Caki2 (cell line): ENCODE measurements at places on chromosomes 12 and 14.

GRCh38 chr12:77343291-77343690 is 277.9 kb upstream of the E2F7 start:
- DNase-seq = no peak

GRCh38 chr14:93785423-93785822 is 2.9 kb downstream of the PRIMA1 start:
- DNase-seq = no peak

GRCh38 chr12:130240831-130241590 is 78.7 kb downstream of the FZD10 start:
- no peak for DNase-seq

- DNase-seq = no peak
These were observed 16.5 kb downstream of the NPC2 start for GRCh38 chr14:74476607-74477006.

DNA sequence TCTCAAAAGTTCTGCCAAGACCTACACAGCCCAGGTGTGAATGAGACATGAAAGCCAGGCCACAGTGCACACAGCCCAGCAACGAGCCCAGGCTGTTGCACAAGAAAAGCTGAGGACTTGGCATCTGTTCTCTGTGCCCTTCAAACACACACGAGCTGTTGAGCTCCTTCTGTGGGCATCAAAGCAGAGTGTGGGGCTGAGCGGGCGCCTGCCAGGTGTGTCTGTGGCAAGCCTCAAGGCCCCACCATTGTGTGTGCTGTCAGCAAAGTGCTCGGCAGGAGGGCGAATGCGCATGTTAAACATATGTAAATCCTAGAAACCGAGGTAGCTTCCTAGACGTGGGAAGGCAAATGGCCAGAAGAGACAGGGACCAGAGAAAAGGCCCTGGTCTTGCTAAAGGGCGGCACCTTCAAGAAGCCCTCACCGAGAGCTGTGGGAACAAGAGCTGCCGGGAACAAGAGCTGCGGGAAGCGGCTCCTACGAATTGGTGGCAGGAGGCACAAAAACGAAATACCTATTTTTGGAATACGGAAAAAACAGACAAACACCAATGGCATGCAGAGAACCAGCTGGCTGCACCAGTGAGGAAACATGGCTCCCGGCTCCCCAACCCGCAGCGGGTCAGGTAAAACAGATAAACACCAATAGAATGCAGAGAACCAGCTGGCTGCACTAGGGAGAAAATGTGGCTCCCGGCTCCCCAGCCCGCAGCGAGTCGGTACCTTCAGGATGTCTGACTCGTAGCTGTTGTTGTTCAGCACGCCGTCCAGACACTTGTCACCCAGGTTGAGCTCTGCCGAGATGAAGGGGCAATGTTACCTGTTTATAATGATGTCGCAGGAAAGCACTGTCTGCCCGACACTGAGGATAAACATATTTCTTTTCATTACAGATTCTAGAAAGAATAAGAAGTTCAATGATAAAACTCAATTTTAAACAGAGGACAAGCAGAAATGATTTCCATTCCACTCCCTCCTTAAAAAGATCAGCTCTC is 19.0 kb upstream of the GOLGA3 start:
- no peak for DNase-seq

GRCh38 chr12:70467918-70468733 is 102.0 kb downstream of the KCNMB4 start:
- DNase-seq = no peak

DNA sequence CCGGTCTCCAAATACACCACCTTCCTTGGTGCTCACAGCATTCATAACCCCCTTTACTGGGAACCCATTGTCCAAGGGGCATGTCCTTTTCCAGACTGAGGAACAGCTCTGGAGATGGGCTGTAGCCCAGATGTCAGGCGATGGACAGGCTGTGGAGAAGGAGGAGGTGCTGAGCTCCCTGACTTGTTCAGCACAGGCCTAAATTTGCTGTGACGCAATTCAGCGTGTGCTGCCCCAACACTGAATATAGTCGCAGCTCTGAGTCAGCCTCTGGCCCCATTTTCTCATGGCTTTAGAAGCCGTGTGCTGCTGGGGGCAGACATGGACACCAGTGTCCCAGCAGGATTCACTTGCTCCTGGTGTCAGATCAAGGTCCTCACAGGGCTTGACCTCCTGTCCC is 269.1 kb downstream of the EMP1 start:
- DNase-seq = no peak

GRCh38 chr12:59041241-59042121 is 121.2 kb upstream of the LRIG3 start:
- DNase-seq = peak; percentile 93

DNA sequence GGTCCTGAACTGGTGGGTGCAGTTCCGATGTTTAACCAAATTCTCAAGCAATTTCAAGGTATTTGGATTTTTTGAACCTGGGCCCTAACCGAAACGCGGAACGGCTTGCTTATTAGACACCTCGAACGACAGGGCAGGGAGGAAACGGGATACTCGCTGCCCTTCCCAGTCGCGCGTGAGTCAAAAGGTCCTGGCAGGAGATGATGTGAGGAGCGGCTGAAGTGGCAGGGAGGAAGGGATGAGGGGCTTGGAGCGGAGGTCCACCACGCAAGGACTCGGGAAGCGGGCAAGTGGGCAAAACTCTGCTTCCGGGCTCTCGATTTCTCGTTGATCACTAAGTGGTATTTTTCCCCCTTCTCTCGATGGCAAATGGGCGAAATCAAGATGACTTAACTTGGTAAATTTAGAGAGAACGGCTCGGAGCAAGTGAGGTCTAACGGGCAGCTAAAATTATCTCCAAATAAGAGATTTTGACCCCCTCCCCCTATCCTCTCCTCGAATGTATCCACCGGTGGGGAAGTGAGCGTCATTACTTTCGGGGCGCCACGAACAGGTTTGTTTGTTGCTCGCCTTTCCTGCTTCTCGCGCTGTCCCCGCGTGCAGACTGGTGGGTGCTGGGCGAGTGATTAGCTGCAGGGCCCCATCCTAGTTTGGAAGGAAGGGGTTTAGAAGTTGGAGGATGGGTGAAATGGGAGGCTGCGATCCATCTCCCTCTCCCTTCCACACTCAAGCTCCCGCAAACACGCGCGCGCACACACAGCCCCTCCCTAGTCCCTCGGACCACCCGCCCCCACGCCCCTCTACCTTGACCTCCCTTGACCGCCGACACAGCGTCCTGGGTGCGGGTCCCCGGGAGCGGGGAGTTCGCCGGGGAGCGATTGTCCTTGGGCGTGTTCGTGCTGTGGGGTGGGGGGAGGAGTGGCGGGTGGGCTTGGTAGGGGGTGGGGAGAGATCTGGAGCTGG is 986 bp upstream of the NTF3 start:
- DNase-seq = no peak

DNA sequence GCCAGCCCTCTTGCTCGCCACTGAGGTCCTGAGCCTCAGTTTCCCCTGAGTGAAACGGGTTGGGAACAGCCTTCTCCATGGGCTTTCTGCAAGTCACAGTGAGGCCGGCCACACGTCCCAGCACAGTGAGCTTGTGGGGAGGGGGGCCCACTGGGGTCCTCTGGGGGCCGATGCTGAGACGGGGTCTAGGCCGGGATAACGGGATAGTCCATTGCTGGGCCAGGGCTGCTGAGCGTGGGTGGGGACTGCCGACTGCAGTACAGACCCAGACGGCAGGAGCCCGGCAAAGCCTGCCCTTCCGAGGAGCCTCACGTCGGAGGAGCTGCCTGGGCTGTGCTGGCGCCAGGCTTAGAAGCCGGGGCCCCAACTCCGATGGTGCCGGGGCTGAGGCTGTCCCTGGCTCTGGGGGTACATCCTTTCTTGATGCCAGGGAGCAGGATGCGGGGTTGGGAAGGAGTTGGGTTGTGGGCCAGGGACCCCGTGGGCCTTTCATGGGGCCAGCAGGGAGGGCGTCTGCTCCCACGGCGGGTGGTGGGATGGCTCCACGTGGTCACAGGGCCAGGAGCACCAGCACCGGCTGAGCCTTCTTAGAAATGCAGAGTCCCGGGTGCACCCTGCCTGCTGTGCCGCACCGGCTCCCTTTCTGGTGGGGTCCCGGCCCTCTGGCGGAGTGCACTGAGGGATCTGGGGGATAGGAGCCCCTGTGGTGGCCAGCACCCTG is 24.2 kb downstream of the NOC4L start:
- no peak for DNase-seq

DNA sequence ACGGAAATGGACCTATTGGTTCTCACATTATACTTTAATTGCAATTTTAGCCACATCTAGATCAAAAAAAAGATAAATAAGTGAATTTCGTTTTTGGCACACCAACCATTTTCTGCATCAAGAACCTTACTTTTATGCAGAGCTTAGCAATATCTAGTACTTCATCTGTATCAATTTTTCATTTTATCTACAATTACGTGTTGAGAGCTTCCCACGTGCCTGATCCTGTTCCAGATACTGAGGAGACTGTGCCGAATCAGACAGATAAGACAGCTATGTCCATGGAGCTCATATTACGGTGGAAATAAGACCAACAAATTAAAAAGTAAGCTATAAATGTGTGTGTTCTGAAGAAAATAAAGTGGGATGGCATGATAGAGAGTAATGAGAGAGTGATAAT is 101.6 kb downstream of the MGAT4C start:
- no peak for DNase-seq

DNA sequence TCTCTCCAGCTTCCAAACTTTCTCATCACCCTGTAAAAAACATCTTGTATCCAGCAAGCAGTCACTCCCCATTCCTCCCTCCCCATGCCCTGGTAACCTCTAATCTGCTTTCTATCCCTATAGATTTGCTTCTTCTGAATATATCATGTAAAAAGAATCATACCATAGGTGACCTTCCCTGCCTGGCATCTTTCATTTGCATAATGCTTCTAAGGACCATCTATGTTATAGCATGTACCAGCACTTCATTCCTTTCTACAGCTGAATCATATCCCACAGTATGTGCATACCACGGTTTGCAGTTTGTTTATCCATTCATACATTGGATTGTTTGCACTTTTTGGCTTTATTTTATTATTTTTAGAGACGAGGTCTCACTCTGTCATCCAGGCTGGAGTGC is 22.9 kb upstream of the VPS37B start:
- no peak for DNase-seq

GRCh38 chr12:19834592-19834991 is 395.3 kb downstream of the AEBP2 start:
- DNase-seq = no peak

DNA sequence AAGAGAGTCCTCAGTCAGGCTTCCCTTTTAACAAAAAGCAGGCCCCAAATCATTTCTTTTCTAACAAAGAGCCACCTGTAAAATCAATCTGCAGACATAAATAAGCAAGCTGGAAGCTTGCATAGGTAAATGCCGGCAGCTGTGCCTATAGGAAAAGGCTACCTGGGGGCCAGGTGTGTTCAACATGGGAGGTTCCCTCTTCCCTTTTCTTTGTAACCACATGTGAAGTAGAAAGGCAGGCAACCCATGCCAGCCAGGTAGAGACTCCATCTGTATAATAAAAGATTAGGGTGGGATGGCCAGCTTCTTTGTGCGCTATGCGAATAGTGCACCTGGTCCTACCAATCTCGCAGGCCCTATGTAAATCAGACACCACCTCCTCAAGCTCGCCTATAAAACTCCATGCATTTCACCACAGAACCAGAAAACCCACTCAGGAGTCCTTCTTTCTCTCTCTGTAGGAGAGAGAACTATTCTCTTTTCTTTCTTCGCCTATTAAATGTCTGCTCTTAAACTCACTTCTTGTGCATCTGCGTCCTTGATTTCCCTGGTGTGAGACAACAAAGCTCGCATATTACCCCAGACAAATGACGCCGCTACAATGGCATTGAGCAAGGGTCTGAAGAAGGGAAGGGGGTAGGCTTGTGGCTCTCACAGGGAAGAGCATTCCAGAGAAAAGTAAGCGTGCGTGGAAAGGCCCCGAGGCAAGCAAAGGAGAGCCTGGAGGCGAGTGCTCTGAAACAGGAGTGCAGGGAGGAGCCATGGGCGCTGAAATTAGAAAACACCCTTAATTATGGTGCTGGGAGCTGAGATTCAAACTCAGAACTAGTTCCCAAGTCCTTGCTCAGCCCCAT is 67.2 kb downstream of the TTC9 start:
- DNase-seq = no peak

GRCh38 chr12:63450816-63451215 is 217.5 kb downstream of the DPY19L2 start:
- DNase-seq = no peak

- DNase-seq = no peak
These were observed 24.2 kb upstream of the HIF1A start for GRCh38 chr14:61671082-61671481.

DNA sequence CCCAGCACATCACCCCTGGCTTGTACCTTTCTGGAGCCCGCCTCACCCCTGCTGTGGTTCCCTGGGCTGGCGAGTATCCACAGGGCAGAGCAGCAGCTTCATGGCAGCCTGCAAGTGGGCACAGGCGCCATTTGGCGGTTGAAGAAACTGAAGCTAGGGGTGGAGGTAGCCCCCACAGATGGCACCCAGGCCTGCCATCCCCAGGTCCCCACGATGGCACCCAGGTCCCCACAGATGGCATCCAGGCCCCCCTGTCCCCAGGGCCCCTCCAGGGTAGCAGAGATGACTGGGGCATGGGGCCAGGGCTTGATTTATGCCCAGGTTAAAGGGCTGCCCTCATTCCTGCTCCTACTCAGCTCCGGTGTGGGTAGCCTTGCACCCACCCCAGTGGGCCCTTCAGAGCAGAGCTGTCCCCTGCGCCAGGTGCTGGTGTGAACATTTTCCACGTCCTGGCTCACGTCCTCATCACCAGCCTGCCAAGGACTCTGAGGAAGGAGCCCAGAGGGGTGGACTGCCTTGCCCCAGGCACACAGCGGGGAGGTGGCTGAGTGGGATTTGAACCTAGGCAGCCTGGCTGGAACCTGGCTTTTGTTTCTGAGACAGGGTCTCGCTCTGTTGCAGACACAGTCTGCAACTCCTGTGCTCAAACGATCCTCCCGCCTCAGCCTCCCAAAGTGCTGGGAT is 8.7 kb downstream of the MMP17 start:
- DNase-seq = no peak

- DNase-seq = no peak
These were observed 583.5 kb upstream of the TBX3 start for GRCh38 chr12:115267464-115267863.

GRCh38 chr12:89040146-89040964 is 311.9 kb downstream of the DUSP6 start:
- DNase-seq = no peak

DNA sequence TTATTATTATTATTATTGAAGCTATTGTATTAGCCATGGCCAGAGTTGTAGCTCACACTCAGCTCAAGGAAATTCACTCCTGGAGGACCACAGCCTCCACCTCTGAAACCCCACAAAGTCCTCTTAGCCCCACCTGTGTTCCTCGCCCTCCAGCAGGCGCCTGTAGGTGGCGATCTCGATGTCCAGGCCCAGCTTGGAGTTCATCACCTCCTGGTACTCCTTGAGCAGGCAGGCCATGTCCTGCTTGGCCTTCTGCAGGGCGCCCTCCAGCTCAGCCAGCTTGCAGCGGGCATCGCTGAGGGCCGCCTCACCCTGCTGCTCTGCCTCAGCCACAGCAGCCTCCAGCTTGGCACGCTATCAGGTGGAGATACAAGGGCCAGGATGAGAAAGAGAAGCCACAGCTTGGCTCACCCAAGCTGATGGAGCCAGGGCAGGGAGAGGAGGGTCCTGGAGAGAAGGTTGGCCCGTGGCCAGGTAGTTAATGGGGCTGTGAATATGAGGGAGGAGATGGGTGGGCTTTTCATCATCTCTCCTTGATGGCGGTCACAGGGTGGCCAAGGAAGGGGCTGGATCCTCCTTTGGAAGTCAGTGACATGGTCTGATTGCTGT is 5.1 kb downstream of the KRT85 start:
- no peak for DNase-seq
